ENCODE measurements at places on chromosomes 11 and 22.

DNA sequence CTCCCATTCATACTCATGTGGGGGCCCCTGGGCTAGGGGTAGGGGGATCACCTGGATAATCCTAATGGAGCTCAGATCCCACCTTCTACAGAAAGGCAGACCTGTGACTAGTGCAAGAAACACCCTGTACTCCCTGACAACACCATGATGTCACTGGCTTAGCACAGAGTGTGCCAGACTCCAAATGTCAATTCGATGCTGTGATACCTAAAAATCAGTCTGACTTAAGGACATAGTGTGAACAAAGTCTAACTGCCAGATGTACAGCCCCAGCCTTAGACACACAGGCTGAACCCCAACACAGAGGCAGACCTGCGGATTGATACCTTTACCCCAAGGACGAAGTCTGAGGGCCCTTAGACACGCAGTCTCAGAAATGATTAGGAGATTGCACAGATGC, 8.5 kb downstream of the ABCC8 start:
- no peak for DNase-seq

GRCh38 chr11:116272181-116272789, 500.5 kb downstream of the BUD13 start:
- no peak for DNase-seq

DNA sequence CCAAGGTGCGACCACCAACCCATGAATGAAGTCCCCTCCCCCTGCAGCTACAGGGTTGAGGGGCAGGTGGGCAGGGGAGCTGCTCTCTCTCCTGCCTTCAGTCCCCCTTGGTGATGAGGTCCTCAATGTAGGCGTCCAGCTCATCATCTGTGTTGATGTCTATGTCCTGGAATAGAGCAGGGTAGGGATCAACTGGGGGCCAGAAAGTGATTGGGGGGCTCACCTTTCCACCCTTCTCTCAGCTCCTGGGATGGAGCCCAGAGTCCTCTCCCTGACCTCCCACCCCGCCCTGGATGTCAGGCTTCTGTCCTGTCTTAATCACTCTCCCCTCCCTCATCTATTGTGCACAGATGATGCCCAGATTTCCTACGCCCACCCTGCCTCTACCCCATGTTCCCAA, 41.9 kb downstream of the MORC2 start:
- DNase-seq, result no peak

DNA sequence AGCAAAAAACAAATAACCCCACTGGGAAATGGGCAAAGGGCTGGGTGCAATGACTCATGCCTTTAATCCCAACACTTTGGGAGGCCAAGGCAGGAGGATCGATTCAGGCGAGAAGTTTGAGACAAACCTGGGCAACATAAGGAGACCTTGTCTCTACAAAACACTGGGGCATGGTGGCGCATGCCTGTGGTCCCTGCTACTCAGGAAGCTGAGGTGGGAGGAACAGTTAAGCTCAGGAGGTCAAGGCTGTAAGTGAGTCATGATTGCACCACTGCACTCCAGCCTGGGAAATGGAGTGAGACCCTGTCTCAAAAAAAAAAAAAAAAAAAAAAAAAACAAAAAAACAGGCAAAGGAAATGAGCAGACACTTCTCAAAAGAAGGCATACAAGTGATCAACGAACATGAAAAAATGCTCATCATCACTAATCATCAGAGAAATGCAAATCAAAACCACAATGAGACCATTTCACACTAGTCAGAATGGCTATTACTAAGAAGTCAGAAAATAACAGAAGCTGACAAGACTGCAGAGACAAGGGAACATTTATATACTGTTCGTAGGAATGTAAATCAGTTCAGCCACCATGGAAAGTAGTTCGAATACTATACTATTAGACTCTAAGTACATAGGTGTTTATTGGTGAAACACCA, 48.2 kb upstream of the SMCO4 start:
- peak; percentile 22 for DNase-seq

- no peak for DNase-seq
Observed at GRCh38 chr22:49951000-49951677, 9.4 kb upstream of the PIM3 start.

DNA sequence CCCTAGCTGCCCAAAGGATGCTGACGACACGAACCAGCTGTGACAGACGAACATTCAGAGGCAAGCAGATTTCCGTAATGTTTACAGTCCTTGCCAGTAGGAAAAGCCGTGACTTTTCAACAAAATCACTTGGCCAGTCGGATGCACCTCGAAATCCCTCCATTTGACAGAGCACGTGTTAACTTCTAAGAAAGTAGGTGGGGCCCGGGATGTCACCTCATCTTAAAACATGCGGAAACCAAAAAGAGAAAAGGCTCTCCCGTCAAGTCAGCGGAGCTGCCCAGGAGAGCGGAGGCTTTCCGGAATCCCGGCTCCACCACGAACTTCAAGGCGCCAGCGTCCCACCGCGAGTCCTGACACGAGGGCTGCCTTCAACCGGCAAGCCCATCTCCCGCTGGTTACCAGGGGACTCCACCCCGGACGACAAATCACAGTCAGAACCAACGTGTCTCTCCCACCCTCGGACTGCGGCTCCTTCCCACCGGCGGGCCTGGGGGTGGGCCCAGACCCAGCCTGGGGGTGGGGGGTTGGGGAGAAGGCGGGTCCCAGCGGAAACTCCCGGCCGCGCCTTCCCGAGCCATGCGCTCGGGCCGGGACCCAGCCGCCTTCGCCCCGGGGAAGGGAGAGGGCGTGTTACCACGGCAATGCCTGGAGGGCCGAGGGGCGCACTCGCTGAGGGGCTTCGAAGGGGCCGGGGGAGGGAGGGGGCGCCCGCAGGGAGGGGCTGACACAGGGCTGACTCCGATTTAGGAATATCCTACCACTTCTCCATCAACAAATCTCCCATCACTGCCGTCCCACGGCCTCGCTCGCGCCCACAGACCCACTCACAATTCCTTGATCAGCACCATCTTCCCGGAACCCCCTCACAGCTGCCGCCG, 475 bp downstream of the PITPNB start:
- DNase-seq, result peak; percentile 53
